ENCODE measurements at places on chromosomes 5 and 9.

GRCh38 chr5:96157841-96158291 lies 196.2 kb upstream of the ELL2 start:
- no peak for DNase-seq

GRCh38 chr5:4065472-4066320 lies 470.1 kb downstream of the IRX1 start:
- DNase-seq = no peak

GRCh38 chr5:37037840-37038239 lies 161.3 kb downstream of the NIPBL start:
- DNase-seq = no peak

- no peak for DNase-seq
Observed at GRCh38 chr5:43215073-43215631, 23.1 kb downstream of the NIM1K start.

DNA sequence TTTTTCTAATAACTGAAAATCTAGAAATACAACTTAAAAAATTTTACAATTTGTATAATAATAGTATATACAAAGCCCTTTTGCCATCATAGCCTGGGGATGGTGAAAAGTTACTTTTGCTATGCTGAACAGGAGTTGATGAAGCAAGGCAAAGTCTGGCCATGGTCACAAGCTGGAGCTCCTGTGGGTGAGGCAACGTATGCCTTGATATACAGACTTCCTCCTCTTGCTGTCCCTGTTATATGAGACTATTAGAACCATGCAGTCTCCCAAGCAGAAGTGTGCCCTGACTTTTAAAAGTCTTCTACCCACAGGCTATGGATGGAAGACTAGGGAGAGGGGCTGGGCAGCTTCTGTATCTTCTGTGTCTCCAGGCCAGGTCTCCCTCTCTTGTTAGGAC lies 15.7 kb downstream of the FAM151B start:
- no peak for DNase-seq

GRCh38 chr5:67855523-67855922 lies 360.0 kb upstream of the PIK3R1 start:
- no peak for DNase-seq

DNA sequence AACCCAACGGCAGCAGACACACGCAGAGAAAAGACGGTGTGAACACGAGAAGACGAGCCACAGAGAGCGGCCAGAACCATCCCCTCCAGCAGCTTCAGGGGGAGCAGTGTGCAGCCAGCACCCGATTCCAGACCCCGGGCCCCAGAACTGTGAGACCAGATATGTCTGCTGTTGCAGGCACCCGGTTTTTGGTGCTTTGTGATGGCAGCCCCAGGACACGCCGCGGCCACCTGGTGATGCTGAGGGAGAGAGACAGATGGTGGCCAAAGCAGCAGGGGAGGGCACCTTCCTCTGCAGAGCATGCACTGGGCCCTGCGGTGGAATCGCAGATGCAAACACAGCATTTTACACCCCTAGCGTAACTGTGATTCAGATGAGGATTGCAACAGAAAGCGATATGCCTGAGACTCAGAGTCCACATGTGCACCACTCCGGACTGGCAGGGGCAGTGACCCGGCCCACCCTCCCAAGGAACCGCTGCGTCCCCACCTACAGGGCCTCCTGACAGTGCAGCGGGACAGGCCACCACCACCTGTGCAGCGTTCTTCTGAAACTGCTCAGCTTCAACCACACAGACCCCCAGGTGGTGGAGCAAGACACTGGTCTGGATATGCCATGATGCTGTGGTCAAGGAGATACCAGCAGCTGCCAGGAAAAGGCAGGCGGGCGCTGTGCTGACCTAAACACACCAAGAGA lies 24.0 kb downstream of the ZDHHC11B start:
- no peak for DNase-seq

DNA sequence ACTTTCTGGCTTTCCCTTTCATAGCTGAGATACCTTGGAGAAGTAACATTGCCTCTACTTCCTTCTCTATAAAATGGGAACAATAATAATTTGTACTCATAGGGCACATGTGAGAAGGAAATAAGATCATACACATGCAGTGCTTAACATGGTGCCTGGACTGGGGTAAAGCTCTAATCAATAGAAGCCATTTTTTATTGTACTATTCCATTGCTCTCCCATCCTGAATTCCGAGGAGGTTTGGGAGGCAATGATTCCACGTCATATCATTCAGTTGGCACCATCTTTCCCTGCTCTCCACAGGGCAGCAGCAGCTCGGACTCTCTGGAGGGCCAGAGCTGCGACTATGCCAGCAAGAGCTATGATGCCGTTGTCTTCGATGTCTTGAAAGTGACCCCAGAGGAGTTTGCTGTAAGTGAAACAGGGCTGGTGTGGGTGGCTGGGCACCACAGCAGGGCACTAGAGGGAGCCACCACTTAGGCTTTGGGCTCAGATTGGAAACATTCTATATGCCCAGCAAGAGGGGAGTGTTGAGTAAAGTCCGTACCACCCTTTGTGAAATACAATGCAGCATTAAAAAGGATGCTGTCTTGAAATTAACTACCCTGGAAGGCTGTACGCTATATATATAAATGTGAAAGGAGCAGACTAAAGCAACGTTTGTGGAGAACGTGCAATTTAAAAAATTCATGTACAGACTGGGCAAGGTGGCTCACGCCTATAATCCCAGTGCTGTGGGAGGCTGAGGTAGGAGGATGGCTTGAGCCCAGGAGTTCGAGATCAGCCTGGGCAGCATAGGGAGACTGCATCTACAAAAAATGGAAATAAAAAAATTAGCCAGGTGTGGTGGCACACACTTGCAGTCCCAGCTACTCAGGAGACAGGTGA lies 51.2 kb downstream of the RALGPS1 start:
- peak; percentile 47 for DNase-seq

- no peak for DNase-seq
Observed at GRCh38 chr5:6804766-6805501, 91.7 kb downstream of the TENT4A start.

GRCh38 chr5:37738057-37738691 lies 101.7 kb downstream of the GDNF start:
- peak; percentile 35 for DNase-seq

- DNase-seq = peak; percentile 84
Observed at GRCh38 chr5:67206929-67207328, 10.3 kb upstream of the CD180 start.

- DNase-seq = no peak
Observed at GRCh38 chr5:142210864-142211412, 102.4 kb downstream of the NDFIP1 start.

DNA sequence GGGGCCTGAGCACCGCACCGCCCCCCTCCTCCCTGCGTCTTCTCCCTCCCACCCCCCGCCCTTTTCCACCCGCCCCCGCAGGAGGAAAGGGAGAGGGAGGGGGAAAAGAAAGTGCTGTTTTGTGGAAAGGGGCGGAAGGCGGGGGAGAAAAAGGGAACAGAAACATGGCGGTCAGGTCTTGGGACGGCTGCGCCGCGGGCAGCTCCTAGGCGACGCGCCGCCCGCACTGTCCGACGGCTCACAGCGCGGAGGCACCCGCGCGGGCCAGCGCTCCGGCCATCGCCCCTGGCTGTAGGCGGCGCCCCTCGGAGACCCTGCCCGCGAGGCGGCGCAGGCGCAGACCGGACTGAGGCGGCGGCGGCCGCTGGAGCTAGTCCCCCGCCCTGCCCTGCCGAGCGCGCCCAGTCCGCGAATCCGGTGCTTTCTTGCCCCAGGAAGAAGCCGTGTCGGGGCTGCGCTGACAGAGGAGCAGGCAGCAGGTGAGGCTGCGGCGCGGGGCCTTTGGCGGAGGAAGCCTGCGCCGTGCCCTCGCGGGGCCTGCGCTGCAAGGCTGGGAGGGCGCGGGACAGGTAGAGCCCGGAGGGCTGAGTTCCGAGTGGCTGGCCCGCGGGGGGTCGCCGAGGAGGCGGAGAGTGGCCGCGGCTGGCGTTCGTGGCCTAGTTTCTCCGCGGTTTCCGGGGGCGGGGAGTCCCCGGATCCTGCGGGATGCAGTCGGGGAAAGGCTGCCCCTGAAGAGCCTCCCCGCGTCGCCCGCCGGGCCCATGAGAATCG lies at the start of gene DENND4C:
Gene DENND4C (plus strand): TSS at position 339 of the 771 bp plus-strand sequence. CDS start 45,482 bp downstream, outside the sequence.
- peak; percentile 83 for DNase-seq

GRCh38 chr5:40374853-40375252 lies 304.9 kb upstream of the PTGER4 start:
- no peak for DNase-seq

DNA sequence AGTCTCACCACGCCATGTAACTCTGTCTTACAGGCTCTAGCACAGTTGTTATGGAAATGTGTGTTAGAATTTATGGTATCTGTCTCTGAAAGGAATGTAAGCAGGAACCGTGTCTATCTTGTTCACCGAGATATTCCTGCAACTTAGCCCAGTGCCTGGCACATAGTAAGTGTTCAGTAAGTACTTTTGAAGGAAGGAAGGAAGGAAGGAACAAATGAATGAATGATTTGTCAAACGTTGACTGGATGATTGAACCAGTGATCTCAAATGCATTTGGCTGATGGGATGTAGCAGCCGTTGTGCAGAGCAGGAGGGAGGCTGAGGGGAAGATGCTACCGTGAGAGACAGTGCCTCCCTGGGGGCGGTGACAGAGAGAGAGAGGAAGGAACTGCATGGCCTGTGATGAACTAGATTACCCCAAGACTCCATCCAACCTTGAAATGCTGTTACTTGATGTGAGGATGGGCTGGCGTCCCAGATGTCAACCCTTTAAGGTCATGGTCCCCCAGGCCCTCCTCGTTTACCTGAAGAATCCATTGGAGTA lies 47.5 kb upstream of the PPARGC1B start:
- DNase-seq = no peak

DNA sequence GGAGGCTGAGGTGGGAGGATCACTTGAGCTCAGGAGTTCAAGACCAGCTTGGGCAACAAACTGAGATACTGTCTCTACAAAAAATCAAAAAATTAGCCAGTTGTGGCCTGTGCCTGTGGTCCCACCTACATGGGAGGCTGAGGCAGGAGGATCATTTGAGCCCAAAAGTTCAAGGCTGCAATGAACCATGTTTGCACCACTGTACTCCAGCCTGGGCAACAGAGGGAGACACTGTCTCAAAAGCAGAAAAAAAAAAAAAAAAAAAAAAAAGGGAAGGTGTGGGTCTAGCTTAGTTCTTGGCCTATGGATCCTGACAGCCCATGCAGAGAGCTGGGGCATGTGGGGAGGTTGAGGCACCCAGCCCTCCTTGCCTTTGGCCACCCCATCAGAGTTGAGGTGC lies 10.9 kb downstream of the PLPP7 start:
- DNase-seq = no peak
